ENCODE measurements at places on chromosomes 5 and 9.

DNA sequence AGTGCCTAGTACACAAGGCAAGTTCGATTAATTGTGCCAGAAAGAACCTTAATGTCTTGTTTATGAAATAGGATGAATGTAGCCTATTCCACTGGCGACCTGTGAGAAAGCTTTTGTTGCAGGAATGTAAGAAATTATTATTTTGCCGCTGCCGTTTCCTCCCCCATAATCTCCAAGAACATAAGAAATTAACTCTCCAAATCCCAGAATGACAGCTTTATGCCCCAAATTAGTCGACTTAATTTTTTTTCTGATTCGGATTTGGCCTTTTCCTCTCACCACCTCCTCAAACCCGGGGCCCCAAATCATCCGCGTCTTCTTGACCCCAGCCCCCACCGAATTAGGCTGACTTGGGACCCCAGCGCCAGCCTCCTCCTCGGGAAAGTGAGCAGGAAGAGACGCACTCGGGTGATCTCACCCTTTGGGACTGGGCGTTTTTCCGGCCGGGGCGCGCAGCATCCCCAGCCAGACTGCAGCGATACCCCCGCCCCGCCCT, 682 bp upstream of the SPTAN1 start:
- no peak for ATAC-seq

DNA sequence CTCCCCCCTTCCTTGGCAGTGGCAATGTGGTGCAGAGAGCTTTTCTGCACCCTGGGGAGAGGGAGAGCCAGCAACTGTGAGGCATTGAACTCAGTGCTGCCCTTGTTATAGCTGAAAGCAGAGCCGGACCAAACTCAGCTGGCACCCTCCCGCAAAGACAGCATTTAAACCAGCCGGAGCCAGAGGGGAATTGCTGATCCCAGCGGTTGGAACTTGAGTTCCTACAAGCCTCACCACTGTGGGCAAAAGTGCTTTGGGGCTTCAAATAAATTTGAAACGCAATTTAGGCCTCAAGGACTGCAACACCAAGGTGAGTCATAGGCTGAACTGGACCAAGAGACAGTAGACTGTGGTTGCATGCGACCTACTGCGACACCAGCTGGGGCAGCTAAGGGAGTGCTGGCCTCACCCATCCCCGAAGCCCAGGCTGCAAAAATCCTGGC, 207.6 kb upstream of the CDKN2B start:
- ATAC-seq: peak; percentile 49

GRCh38 chr5:79753877-79754645, 64.4 kb downstream of the CMYA5 start:
- no peak for ATAC-seq

GRCh38 chr9:136439481-136440408, at the start of gene INPP5E:
TSS of gene INPP5E (minus strand) at chr9:136439845. CDS start at chr9:136439419, 426 bp downstream.
- ATAC-seq: peak; percentile 84

DNA sequence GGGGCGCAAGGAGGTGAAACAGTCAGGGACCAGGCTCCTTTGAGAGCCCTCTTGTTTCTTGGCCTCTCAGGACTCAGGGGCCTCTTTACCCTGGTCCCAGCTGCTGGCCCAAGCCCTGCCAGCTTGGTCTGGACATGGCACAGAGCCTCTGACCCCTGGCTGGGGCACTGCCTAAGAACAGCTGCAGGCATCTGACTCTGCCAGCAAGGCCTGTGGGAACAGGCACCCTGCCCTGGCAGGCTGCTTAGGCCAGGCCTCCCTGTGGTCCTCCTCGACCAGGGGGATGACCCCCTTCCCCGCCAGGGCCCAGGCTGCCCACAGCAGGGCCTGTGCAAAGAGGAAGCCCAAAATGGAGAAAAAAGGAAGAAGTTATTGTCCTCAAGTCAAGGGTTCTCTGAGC, 25.5 kb downstream of the OLFML2A start:
- no peak for ATAC-seq

DNA sequence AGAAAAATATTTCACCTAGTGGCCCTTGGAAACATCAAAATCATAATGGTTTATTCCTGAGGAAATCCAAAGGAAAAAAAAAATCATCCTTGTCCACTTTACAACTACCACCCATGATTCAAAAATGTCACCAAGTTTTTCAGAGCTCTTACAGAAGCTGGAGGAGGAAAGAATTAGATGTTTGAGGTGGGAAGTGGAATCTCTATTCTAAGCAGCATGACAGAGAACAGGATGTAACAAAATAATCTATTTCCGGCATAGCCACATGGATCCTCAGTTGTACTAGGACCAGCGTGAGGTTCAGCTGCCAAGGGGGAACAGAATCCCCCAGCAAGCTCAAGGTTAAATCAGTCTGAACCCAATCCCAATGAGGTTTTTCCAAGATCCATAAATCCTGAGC, 40.2 kb downstream of the FBXW11 start:
- no peak for ATAC-seq

GRCh38 chr5:145960848-145961600, 24.6 kb downstream of the SH3RF2 start:
- ATAC-seq: no peak

DNA sequence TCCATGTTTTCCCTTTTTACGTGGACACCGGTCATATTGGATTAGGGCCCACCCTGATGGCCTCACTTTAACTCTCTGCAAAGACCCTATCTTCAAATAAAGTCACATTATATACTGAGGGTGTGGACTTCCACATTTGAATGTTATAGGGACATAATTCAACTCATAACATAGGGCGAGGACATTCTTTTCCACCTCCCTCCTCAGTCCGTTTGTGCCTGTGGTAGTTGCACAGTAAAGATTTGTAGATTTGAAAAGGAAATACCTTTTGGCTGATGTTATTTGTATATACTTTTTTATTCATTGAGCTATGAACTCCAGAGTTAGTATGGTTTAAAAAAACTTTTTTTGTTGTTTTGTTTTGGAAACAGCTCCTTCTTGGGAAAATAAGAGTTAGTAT, 51.0 kb upstream of the DHFR start:
- no peak for ATAC-seq

GRCh38 chr5:80756292-80756691, 101.5 kb upstream of the DHFR start:
- no peak for ATAC-seq

DNA sequence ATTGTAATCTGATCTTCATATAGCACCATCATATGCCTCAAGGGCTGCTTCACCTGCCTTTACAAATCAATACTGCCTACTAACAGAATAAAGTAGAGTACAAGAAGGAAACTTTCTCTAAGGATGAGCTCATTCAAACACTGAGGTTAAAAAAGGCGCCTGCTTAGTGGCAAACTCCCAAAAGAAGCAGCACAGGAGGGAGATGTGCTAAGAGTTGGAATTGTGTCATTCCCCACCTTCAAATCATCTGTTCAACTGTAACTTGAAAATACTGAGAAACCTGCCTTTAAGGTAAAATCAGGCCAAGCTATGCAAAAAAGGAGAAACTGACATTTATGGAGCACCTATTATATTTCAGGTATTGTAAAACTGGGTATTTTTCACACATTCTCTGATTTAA, 560.6 kb downstream of the PTPRD start:
- no peak for ATAC-seq

DNA sequence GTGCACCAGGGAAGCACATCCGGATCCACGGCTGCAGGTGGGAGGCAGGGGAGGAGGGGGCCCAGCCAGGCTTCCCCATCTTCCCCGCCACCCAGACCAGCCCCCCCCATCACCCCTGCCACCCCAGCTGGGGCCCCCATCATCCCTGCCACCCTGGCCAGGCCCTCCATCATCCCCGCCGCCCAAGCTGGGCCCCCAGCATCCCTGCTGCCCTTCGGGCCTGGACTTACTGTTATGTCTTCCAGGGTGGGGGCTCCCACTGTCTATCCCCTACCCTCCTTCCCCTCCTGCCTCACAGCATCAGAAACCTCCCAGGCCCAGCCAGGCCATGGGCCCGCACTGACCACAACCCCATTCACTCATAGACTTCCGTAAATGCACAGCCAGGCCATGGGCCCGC, 27.5 kb downstream of the SLC6A18 start:
- no peak for ATAC-seq

DNA sequence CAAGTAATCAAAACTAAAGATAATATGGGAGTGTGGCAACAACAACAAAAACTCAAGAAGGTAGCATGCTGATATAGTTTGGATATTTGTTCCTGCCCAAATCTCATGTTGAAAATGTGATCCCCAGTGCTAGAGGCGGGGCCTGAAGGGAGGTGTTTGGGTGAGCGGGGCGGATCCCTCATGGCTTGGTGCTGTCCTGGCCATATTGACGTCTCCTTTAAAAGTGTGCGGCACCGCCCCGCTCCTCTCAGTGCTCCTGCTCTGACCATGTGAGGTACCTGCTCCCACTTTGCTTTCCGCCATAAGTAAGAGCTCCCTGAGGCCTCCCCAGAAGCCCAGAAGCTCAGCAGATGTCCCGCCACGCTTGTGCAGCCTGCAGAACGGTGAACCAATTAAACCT, 25.6 kb downstream of the MED27 start:
- ATAC-seq: no peak

GRCh38 chr5:128432913-128433440, 105.1 kb downstream of the FBN2 start:
- no peak for ATAC-seq

GRCh38 chr9:96686638-96687335, 31.7 kb upstream of the PRXL2C start:
- ATAC-seq: peak; percentile 96

DNA sequence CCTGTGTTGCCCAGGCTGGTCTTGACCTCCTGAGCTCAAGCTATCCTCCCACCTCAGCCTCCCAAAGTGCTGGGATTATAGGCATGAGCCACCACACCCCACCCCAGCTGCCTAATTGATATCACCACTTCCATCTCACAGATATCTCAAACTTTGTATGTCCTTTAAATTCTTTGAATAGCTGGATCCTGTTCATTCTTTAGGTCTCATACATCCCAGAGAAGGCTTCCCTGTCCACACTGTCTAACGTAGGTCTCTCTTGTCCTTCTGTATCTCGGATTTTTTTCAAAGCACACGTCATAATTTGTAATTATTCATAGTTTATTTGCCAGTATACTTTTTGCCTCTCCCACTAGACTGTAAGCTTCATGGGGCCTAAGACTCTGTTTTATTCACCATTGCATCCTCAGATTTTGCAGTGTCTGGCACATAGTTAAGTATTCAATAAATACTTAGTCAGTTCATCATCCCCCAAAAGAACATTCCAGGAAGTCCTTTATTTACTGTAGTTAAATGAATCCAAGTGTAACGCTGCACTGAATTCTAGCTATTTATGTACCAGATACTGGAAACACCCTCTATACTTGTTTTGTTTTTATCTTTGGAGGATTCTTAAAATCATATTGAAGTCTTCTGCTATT, 10.5 kb downstream of the ARSK start:
- ATAC-seq: no peak

GRCh38 chr5:73317523-73317922, 131.1 kb downstream of the FOXD1 start:
- ATAC-seq: no peak

DNA sequence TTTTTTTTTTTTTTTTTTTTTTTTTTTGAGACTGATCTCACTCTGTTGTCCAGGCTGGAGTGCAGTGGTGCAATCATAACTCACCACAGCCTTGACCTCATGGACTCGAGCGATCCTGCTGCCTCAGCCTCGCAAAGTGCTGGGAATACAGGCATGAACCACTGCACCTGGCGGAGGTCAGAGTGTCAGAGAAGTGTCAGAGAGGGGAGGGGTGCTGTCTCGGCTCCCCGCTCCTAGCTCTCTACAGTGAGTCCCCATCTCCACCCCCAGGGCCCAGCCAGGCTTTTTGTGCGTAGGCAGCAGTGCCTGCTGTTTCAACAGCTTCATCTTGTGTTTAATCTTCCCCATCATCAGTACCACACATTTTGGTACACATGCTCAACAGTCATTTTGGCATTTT, 38.3 kb downstream of the SAR1B start:
- ATAC-seq: no peak

GRCh38 chr9:89829346-89829745, 224.5 kb downstream of the GADD45G start:
- ATAC-seq: no peak

GRCh38 chr5:157106630-157107461, 2.0 kb downstream of the HAVCR2 start:
- no peak for ATAC-seq

GRCh38 chr9:111712369-111712768, 51.0 kb downstream of the GNG10 start:
- no peak for ATAC-seq

GRCh38 chr5:43314724-43315123, 1.5 kb upstream of the HMGCS1 start:
- no peak for ATAC-seq

DNA sequence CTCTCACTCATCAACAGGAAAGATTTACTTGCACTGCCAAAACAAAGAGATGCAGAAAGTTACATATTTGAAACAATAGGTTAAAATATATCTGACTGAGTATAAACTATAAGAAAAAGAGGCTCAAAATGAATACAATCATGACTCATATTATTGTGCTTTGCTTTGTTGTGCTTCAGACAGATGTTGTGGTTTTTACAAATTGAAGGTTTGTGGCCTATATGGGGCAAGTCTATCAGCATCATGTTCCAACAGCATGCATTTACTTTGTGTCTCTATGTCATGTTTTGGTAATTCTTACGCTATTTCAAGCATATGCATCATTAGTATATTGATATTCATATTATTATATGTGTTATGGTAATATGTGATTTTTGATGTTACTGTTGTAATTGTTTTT, 330.0 kb downstream of the PRR16 start:
- ATAC-seq: no peak

DNA sequence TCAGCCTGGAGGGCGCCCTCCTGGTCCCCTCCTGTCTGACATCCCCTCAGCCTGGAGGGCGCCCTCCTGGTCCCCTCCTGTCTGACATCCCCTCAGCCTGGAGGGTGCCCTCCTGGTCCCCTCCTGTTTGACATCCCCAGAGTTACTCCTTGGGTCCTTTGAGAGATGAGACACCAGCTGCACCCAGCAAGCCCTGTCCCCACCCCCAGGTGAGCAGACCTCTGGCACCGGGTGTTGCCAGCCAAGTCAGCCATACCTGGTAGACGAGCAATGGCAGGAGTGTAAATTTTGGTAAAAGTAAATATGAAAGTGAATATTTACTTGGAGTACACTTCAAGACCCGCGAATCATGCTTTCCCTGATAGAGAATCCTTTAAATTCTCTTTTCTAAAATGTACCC, 25.4 kb downstream of the EXOC3 start:
- no peak for ATAC-seq

DNA sequence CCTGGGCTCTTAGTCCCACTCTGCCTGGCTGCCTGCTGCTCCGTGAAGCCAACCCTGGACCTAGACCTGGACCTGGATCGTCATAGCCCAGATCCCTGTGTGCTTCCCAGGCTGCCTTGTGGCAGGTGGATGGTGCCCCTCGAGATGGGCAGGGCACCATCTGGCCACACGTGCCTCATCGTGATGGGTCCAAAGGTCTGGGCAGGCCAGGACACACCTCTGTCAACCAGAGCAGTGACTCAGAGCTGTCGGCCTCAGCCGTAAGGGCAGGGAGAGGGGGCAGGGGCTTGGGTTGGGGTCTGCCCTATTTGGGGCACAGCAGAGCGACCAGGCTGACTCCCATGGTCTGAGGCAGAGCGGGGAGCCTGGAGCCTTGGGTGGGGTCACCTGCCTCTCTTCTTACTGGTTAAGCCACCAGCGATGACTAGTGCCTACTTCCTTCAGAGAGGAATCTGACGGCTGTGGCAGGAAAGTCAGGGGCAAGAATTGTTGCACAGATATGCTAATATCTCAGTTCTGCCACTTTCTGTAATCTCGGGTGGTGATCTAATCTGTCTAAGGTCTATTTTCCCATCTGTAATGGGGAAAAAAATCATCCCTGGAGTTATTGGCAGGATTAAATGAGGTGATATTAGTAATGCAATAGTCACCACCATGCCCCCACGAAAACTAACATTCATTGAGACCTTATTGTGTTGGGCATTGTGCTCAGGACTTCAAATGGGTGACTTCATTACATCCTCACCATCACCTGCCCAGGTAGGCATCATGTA, 3.2 kb upstream of the CDHR2 start:
- ATAC-seq: no peak

- ATAC-seq: peak; percentile 64
Measured at GRCh38 chr9:91896513-91897121, 53.4 kb downstream of the ROR2 start.
